ENCODE measurements at places on chromosomes 2 and 18. TPM values are rescaled to one million over a fixed set of nuclear protein-coding genes. Genes with fewer than 3 reads are reported as not detected.

The KIF3C gene
- total RNA-seq = 10.7 TPM

The GNAL gene
- total RNA-seq = 0.33 TPM

The SRBD1 gene
- 18.9 TPM for total RNA-seq

The NOSTRIN gene
- total RNA-seq = not detected

The SLC19A3 gene
- total RNA-seq = not detected

The SLC14A1 gene
- total RNA-seq = 1.5 TPM

Measured in activated CD4-positive, alpha-beta memory T cell treated with anti-CD3 and anti-CD28 coated beads, Interleukin-2, amount 10 ng/mL, durations not matched to agents 7 days and 5 days (primary cell).